ENCODE measurements at places on chromosomes 2 and 18.

DNA sequence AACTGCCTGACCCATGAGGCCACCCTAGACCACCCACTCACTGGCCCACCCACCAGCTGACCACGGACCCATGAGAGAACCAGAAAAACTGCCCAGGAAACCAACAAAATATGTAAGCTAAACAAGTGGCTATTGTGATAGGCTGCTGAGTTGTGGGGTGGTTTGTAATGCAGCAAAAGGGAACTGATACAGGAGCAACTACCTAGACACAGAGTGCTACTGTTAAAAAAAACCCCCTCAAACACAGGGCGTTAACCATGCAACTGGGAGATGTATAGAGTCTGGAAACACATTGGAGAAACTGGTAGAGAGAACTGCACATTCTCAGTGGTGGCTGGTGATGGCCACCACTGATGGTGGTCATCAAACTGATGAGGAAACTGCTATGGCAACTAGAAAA, 206.3 kb upstream of the GYPC start:
- DNase-seq = no peak

DNA sequence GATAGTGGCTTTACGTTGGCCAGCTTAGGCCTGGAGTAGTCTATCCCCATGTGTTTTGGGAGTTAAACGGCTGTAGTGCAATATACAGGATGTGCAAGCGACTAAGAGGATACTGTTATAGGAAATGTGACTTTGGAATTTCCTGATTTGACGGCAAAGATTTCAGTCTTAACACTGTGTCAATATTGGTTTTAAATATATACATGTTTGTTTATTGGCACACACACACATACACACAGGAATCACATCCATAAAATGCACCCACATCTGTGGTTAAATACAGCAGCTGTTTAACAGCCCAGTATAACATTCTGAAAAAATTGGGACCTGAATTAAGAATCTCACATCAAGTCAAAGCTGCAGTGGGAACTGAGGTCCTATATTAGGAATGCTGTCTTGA, 347.1 kb downstream of the TXNL1 start:
- DNase-seq = no peak

- DNase-seq = no peak
Observed at GRCh38 chr2:85536479-85536878, 2.5 kb upstream of the MAT2A start.

DNA sequence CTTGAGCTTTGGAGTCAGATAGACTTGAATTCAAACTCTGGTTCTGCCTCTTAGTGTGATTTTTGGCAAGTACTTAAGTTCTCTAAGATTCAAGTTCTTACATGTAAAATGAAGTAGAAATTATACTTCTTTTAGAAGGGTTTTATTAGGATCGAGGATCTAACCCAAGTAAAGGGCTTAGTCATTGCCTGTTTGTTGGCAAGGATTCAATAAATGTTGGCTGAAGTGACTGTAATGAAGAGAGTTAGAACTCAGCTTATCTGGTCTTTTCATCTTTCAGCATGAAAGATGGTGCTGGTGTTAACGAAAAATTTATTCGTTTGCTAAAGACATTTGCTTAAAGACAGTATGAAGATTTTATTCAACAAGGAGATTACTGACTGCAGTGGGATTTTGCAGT, 315.9 kb upstream of the THUMPD2 start:
- no peak for DNase-seq

DNA sequence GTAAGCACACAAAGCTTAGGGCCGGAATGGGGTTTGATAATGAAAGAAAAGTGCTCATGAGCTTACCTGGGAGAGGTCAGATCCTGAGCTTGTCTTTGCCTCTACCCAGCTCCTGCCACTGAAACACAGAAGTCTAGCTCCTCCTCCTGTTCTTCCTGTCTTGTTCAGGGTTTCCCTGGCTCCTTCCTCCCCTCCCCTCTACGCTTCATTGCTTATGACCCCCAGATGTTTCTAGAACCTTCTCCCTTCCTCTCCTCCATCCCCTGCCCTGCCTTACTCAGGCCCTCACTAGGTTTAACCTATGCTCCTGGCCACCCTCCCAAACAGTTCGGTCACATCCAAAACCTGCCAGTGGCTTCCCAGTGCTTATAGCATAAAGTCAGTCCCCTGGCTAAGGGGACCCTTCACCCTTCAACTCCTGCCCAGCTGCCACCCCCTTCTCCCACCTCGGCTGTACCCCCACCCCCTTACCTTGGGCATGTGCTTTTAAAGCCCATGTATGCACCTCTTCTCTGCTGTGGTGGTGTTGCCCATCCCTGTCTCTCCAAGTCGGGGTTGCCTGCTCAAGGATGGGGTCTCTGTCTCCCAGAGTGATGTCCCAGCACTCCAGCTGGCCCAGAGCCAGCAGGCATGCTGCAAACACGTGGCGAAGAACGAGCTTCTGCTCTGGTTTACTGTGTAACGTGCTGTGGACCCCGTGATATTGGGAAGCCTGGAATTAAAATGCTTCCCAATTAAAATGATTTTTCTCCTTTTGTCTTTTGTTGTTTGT, 233.6 kb downstream of the TPGS2 start:
- no peak for DNase-seq

GRCh38 chr2:216516730-216517350, 18.2 kb downstream of the RPL37A start:
- DNase-seq = no peak

- no peak for DNase-seq
Observed at GRCh38 chr2:237987268-237987667, 20.5 kb downstream of the UBE2F start.

GRCh38 chr2:89850881-89851582, 1159.6 kb downstream of the RPIA start:
- no peak for DNase-seq

DNA sequence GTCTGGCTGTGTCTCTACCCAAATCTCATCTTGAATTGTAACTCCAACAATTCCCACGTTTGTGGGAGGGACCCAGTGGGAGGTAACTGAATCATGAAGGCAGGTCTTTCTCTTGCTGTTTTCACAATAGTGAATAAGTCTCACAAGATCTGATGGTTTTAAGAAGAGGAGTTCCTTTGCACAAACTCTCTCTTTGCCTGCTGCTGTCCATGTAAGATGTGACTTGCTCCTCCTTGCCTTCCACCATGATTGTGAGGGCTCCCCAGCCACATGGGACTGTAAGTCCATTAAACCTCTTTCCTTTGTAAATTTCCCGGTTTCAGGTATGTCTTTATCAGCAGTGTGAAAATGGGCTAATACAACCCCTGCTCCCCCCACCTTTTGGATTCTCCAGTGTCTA, 23.8 kb downstream of the VWA3B start:
- no peak for DNase-seq

- DNase-seq = no peak
Observed at GRCh38 chr18:35072616-35073015, 31.4 kb downstream of the MAPRE2 start.

- no peak for DNase-seq
Observed at GRCh38 chr2:142585785-142586184, 291.7 kb upstream of the KYNU start.

DNA sequence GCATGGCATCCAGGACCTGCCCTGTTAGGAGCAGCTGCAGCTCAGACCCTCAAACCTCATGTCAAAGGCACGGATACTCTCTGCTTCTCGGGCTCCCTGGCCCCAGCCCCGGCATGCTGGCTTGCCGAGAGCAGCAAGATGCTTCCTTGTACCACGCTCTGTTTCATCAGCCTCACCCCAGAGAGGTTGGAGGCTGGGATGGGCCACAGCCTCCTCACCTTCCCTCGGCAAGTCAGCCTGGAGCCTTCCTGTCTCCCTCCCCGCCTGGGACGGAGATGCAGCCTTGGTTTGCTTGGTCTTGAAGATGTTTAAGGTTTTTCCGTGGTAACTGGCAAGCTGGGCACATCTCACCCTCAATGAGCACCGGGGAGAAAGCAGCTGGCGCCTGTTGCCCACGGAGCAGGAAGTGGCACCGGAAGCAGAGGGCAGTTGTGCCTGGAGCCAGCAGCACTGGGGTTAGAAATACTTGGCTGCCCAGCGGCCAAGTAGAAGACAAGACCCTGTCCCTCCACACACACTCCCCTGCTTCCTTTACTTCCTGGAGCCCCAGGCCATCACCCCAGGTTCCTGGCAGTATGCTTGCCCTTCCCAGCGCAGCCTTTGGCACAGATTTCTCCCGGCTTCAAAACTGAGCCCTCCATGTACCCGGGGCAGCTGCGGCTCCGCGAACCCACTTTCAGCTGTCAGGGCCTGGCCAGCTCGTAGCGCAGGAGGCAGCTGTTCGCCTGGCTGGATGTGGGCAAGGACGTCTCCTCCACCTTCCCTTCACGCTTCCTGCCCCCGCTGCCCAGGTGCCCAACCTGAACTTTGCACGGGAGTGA, 17.4 kb downstream of the FBLN7 start:
- no peak for DNase-seq

Measured in D721Med (cell line).